ENCODE measurements at places on chromosomes 4 and X.

- DNase-seq, result no peak
Observed at GRCh38 chr4:31088600-31089230, 368.5 kb downstream of the PCDH7 start.

- DNase-seq, result no peak
Observed at GRCh38 chr4:23894021-23894420, 4.2 kb upstream of the PPARGC1A start.

GRCh38 chrX:1807301-1807731 is 192.5 kb downstream of the ASMT start:
- DNase-seq, result no peak

- DNase-seq, result peak; percentile 1
Observed at GRCh38 chr4:16794816-16795445, 103.5 kb downstream of the LDB2 start.

- DNase-seq, result peak; percentile 52
Observed at GRCh38 chr4:140149846-140150635, 3.9 kb downstream of the MAML3 start.

DNA sequence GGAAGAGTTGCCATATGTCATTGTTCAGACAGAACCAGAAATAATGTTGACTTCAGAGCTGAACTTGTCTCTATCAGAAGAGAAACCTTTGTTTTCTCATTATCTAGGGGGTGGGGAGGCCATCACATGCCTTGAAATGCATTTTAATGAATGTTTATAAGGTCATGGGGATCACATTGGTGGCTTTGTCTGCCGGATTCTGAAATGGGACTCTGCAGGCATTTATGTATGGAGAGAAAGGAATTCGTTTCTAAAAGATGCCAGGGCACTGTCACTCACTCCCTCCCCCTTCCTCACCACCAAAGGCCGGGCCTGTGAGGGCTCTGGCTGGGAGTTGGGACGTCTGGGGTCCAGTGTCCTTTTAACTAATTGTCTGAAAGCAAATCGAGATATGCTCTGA is 102.2 kb downstream of the MAMLD1 start:
- DNase-seq, result no peak

DNA sequence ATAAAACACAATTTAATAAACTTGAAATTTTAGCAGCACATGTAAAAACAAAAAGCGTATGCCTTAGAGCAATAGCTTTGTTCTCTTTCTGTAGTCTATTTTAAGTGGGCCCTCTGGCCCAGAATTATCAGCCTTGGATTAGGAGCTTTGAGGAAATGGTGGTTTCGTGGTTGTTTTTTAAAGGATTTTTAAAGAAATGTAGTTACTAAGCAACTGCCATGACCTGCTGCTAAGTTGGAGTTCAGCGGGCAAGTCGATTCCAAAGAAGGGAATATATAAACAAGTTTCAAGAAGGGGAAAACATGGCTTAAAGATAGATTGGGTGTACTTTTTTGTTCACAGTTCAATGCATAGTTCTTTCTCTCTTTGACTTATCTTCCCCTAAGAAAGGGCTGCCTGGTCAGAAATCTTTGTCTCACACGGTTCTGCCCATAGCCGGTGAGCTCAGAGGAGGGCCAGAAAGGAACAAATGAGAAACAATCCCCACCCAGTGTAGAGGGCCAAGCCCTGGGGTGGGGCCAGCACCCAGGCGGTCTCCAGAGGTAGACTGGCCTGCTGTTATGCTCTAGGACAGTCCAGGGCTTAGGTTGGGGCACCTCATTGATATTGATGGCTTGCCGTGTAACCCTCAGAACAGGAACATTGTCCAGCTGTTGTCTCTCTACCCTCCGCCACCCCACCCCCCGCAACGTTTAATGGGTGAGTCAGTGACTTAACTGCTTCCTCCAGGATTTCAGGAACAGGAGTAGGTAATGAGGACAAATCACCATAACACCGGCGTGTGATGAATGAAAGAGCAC is 32.5 kb downstream of the DLG3 start:
- no peak for DNase-seq
